ENCODE measurements at places on chromosomes 12 and 14. TPM values are rescaled to one million over a fixed set of nuclear protein-coding genes. Genes with fewer than 3 reads are reported as not detected.

TRHDE gene
- 0.05 TPM for total RNA-seq

SLC8A3 gene
- not detected for total RNA-seq

SERPINA5 gene
- not detected for total RNA-seq

ASCL1 gene
- total RNA-seq, result not detected

TMEM229B gene
- total RNA-seq, result 3.1 TPM

PRB2 gene
- total RNA-seq, result not detected

CCDC184 gene
- 0.29 TPM for total RNA-seq

PARPBP gene
- 42.4 TPM for total RNA-seq

KLHDC1 gene
- 0.05 TPM for total RNA-seq

ANG gene
- total RNA-seq, result 0.07 TPM

CSAD gene
- total RNA-seq, result 9.2 TPM

MYF5 gene
- total RNA-seq, result not detected

MAP3K9 gene
- 2.9 TPM for total RNA-seq

DBX2 gene
- total RNA-seq, result not detected

DNA sequence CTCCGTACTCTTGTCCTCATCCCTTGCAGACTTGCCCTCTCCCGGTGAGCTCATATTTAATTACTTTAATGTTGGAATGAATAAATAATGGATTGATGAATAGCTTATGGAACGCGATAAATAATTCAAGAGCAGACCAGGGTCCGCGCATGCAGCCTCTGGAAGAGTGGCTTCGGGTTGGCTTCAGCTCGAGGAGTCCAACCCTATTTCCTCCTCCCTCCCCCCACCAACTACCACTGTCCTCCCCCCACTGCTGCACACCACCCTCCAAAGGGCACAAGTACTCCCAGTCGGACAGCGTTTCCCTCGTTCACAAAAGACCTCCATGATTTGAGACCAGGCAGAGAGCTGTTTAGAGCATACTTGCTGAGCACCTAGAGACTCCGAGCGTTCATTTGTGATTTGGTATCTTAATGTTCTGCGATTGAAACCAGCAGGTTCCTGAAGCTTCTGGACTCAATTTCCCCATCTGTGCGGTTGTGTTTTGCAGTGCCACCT lies 647 bp upstream of the SIX1 start:
- peak; percentile 8 for DNase-seq

GRCh38 chr12:32483499-32483898 lies 84.1 kb downstream of the FGD4 start:
- peak; percentile 16 for DNase-seq

GRCh38 chr14:49505041-49505766 lies 81.0 kb downstream of the RPS29 start:
- peak; percentile 88 for DNase-seq

GRCh38 chr12:102435827-102436436 lies 44.4 kb downstream of the IGF1 start:
- no peak for DNase-seq

DNA sequence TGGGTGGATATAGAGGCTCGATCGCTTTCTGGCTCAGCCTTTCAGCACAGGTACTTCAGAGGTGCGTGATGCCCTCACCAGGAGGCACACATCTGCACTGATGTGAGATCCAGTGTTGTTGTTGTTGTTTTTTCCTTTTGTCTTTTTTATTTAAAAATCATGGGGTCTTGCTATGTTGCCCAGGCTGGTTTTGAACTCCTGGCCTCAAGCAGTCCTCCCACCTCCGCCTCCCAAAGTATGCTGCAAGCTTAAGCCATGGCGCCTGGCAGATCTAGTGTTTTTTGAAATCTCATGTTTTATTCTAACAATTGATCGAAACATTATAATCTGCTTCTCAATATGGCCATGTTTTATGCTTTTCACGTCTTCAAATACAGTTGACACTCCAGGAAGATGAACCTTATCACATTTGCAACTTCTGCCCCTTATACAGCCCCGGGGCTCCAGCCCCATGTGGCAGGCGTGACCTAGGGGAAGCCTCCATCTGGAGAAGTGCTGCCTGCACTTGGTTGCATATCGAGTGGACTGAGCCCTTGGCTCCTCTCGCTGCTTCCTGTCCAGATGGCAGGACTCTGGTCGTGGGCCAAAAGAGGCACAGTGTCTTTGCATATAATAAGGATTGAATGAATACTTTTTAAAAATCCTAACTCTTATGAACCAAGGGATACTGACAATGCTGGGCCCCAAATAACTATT lies 71.7 kb downstream of the TRAF3 start:
- DNase-seq, result no peak

- DNase-seq, result no peak
These were observed at the start of gene DNAH10 for GRCh38 chr12:123761841-123762714. Gene DNAH10, plus strand, starts transcription at chr12:123762301. Its CDS starts 36 bp downstream, at chr12:123762337.

DNA sequence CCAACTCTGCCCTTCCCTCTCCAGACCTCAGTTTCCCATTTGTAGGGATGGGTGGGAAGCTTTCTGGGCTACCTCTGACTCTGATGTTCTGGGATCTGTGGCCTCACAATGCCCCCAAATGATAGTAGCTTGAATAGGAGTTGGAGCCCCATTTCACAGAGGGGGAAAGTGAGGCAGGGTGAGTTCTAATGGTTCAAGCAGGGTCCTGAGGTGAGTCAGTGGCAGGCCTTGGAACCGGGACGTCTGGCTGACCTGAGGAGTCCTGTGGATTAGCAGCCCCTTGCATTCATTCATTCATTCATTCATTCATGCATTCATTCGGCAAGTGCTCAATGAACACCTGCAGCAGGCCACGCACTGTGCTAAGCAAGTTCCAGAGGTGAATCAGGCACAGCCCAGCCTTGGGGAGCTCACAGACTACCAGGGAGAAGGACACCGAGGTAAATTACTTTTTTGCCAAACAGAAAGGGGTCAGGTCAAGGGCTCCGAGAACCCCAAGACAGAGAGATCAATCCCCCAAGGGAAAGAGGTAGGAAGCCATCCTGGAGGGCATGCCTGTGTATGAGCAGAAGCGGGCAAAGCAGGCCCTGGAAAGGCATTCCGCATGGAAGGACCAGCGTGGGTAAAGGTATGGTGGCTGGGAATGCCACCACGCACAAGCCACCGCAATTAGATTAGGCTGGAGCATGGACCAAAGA lies 818 bp upstream of the TMEM119 start:
- no peak for DNase-seq

GRCh38 chr14:30240018-30240417 lies 312.4 kb upstream of the PRKD1 start:
- no peak for DNase-seq

GRCh38 chr12:52166672-52167071 lies 25.1 kb downstream of the KRT80 start:
- no peak for DNase-seq

DNA sequence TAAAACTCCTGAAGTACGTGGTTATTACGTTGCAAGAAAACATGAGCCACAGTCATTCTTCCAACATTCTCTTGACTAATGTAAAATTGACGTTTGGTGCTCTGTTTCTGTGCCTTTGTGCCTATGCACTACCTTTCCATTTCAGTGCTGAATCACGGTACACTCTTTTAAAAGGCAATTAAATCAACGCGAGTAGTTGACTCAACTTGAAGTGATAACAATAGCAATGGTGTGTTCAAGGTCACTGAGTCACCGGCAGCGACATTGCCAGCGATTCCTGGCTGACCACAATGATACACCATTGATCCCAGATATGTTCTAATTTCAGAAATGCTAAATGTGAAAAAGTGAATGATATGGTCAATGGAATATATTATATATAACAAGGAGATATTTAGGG lies 17.8 kb downstream of the AK7 start:
- peak; percentile 84 for DNase-seq

GRCh38 chr12:53053218-53054111 lies 3.6 kb downstream of the TNS2 start:
- DNase-seq, result no peak

DNA sequence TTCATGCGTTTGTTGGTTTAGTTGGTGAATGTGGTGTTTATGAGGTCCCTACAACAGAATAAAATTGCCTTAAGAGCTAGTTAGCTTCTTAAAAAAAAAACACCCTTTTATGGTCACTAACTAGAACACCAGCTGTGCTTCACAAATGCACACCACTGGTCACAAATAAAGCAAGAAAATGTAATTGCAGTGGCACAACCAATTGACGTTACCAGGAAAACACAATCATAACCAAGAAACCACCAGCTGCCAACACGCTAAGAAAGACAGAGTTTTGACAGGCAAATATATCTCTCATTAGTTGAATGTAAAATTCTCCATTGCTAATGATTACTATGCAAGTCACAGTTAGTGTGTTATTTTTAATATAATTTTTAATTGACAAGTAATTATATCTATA lies 389.9 kb downstream of the ADAMTS20 start:
- DNase-seq, result no peak

DNA sequence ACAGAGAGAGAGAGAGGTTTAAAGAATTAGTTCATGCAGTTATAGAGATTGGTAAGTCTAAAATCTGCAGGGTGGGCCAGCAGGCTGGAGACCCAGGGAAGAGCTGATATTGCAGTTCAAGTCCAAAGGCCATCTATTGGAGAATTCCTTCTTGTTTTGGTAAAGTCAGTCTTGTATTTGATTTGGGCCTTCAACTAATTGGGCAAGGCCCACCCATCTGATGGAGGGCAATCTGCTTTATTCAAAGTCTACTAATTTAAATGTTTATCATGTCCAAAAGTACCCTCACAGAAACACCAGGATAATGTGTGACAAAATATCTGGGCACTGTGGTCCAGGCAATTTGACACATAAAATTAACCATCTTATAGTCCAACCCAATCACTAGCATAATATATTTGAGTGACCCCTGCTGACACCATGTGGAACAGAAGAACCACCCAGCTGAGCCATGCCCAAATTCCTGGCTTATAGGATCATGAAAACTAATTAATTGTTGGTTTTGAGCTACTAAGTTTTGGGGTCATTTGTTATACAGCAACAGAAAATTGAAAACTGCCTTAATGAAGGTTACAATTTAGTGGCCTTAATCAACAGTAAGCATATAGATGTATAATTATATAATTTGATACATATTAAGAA lies 109.1 kb upstream of the PLXNC1 start:
- no peak for DNase-seq

DNA sequence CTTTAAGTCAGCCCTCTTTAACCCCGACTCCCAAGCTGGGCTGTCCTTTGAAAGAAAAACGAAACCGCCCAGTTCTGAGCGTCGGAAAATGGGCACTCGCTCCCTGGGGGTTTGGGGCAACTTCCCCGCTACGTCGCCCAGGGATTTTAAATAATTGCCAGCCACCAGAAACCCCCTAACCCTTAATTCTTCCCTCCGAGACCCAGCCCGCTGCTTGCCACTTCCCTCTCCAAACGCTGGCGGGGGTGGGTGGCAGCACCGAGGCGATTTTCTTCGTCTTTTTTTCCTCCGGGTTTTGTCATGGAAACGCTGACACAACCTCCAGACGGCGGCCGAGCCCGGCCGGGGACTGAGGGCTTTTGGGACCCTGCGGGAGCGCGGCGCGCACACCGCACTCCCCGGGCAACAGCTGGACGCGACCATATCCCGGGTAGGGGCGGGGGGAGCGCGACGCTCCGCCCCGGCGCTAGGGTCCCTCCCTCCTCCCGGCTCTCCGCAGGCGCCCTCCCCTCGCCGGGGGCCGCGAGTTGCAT lies at the start of gene CHST11:
TSS of gene CHST11 (plus strand) at position 532 of the 533 bp plus-strand sequence.
- peak; percentile 33 for DNase-seq

- no peak for DNase-seq
These were observed 273.0 kb upstream of the SFSWAP start for GRCh38 chr12:131437706-131438492.

GRCh38 chr12:79773896-79774295 lies 83.1 kb upstream of the PAWR start:
- no peak for DNase-seq

DNA sequence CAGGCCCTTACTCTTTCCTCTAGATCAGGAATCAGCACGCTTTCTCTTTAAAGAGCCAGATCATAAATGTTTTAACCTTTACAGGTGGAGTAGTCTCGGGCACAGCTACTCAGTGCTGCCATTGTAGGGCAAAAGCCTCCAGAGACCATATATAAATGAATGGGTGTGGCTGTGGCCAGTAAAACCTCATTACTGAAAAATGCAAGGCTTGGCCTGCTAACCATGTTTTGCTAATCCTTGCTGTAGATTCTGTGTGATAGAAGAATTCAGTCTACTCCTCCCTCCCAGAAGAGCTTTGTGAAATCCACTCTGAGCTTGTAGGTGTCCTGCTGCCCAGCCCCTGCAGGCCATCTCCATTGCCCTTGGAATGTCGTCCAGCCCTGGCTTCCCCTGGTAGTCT lies 58.1 kb downstream of the HSP90AA1 start:
- peak; percentile 88 for DNase-seq

- DNase-seq, result no peak
These were observed 10.9 kb upstream of the METAP2 start for GRCh38 chr12:95463050-95463449.

DNA sequence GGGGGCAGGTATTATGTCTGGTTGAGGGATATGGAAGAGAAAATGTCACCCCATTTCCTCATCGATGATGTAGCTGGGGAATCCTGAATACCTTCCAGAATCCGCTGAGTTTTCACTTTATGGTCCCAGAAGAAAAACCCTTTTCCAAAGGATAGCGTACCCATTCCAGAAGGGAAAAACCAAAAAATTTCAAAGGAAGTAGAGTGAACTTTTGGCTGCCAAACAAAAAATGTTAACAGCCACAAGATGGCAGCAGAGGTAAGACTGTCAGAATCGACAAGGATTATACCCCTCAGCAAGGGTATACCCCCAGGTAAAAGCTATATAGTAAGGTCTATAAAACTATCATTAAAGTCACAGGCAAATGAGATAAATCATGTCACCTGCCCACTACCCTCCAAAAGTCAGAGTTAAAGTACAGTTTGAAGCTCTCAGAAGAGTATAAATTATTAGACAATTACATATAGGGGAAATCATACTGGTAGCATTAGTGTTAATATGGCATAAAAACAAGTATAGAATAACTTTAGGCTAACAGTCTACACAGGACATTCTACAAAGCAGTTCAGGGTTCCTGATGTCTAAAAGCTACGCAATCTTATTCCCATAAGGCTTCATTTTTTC lies 18.0 kb downstream of the ACIN1 start:
- no peak for DNase-seq

DNA sequence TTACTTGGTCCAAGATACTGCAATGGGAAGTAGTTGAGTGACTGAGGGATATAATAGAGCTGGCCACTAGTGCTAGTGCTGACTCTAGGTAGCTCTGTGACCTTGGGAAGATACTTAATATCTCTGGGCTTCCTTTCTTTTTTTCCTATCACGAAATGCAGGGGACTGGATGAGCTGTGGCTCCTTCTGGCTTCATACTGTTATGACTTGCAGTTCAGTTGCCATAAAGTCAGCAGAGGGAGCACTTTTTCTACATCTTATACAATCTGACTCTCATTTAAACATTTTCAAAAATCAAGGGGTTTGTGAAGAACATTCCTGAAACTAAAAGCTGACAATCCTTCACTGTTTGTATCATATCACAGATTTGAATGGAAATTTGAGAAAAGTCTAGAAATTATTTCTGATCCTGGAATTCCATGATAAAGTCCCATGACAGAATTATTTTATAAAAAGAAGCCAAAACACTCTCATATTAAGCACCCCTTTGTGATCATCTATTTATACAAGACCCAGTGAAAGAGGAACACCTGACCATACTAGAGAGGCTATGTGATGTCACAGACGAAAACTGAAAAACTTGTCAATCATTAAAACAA lies 5.3 kb downstream of the BHLHE41 start:
- peak; percentile 66 for DNase-seq
